ENCODE measurements at places on chromosomes 1 and 21. TPM values are rescaled to one million over a fixed set of nuclear protein-coding genes. Genes with fewer than 3 reads are reported as not detected.

The NCAM2 gene
- 11.2 TPM for polyA plus RNA-seq

The COL24A1 gene
- polyA plus RNA-seq = 1.7 TPM

The RGS16 gene
- polyA plus RNA-seq = 8.6 TPM

- DNase-seq = no peak
These were observed 53.6 kb upstream of the DIRAS3 start for GRCh38 chr1:68103884-68104554.

DNA sequence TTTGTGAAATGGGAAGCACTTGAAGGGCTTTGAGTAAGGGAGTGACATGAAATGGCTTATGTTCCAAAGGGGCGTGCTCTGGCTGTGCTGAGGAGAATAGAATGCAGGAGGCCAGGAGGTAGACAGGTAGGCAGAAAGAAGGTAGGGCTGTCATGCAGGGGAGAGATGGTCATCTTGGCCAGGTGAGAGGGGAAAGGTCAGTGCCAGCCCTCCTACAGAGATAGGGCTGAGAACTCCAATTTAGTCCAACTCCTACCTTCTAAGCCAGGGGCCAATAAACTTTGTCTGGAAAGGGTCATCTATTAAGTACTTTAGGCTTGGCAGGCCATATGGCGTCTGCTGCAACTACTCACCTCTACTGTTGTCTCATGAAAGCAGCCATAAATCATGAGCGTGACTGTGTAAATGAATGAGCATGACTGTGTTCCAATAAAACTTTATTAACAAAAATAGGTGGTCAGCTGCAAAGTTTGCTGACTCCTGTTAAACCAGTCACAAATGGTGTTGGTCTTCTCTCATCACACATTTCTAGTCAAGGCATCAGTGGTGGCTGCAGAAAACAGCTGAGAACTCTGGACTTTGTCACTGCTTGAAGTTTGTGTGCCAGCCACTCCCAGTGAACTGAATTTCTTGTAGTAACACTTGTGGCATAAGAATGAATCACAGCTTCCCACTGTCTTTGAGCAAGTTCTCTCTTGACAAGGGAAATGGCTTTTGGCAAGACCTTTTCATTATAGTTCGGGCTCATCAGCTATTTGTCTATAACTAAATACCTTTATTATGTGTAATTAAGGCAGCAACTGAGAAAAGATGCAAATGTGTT lies 32.0 kb upstream of the CD2 start:
- no peak for DNase-seq

GRCh38 chr21:42818328-42818749 lies 61.0 kb downstream of the WDR4 start:
- DNase-seq = no peak

DNA sequence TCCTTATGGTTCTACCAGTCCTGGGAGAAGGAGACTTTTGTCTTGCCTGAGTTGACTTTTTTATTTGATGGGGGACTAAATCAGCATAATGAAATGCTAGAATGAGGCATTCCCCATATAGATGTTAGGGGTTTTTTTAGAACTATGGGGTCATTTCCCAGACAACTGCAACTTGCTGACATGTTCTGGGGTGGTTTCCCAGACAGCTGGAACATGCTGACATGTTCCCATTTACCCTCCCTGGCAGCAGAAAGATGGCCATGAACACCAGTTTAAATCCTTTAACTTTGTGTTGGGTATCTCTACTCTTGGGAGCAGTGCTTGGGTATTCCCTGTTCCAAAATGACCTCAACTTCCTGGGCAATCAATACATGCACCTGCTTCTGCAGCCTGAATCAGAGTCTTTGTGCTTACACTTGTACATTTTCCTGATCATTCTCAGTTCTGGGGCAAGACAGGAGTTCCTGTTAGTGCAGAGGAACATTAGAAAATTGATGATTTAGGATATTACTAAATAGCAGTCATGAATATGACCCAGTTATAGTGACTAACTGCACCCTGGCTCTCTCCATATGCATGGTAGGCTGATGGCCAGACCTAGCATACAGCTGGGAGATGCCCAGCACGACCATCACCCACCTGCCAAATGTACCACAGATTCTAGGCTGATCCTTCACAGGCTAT lies 75.4 kb upstream of the CD5L start:
- DNase-seq = no peak

GRCh38 chr21:46219591-46220239 lies 8.9 kb downstream of the LSS start:
- no peak for DNase-seq

- DNase-seq = no peak
These were observed 452.6 kb upstream of the NR5A2 start for GRCh38 chr1:199574950-199575349.

GRCh38 chr21:44712203-44713028 lies 1.0 kb upstream of the TSPEAR start:
- no peak for DNase-seq

All from left renal pelvis (tissue), 4 donors.